ENCODE measurements at places on chromosomes 1 and 21.

- no peak for DNase-seq
Measured at GRCh38 chr1:156684227-156684782, 7.1 kb upstream of the NES start.

GRCh38 chr1:243568793-243569192, 281.2 kb downstream of the AKT3 start:
- DNase-seq: no peak

DNA sequence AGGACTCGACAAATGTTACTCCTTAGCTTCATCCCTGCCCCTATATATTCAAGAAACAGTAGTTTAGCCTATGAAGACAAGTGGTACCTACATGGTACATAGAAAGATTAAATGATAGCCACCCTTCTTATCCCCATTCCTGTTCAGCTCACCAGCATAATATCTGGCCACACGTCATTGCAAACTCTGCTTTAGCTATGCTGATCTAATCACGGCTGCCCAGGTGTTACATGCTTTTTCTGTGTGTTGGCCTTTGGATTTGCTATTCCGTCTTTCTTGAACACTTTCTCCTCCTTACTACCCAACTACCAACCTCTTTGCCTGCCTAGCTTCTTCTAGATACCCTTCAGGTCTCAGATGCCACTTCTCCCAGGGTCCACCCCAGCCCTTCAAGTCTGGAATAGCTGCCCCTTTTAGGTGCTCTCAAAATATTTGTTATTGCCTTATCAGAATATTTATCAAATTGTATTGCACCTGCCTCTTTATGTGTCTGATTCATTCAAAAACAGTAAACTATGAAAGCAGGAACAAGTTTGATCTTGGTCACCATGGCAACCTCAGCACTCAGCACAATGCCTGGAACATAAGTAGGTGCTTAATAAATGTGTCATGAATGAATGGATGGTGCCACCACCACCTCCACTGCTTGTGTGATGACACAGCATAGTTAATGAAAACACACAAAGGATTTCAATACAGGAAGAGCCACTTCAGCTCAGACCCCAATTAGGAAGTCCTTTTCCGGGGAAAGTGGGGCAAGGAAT, 11.4 kb upstream of the DNASE2B start:
- no peak for DNase-seq

DNA sequence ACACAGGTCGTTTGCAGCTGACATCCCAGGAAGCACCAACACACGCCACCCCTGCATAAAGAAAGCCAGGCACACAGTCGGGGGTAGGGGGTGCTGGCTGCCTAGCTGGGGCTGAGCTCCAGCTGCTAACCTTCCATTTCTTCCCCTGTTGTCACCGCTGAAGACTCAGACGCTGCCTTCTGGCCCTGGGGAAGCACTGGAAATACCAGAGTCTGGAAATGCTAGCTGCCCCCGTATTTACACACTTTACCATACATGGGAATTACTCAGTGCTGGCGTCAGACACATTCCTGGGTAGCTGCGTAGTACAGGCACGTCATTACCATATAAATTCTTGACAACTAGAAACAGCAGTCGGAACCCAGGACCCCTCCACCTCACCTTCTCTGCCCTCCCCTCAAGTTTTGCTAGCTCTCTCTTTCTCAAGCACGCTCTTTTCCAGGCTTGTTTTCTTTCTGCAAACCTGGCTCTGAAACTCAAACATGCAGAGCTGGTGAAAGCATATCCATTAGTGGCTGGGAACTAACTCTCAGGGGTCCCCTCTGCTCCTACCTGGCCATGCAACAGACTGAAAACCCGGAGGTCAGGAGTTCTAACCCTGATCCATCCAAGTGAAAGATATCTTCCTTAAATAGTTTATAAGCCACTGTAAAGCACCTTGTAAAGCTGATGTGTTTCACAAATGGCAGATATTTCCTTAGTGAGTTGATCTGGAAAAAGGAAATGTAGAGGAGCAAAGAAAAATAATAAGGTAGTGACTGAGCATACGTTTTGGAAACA, 3.3 kb downstream of the CSRP1 start:
- no peak for DNase-seq

DNA sequence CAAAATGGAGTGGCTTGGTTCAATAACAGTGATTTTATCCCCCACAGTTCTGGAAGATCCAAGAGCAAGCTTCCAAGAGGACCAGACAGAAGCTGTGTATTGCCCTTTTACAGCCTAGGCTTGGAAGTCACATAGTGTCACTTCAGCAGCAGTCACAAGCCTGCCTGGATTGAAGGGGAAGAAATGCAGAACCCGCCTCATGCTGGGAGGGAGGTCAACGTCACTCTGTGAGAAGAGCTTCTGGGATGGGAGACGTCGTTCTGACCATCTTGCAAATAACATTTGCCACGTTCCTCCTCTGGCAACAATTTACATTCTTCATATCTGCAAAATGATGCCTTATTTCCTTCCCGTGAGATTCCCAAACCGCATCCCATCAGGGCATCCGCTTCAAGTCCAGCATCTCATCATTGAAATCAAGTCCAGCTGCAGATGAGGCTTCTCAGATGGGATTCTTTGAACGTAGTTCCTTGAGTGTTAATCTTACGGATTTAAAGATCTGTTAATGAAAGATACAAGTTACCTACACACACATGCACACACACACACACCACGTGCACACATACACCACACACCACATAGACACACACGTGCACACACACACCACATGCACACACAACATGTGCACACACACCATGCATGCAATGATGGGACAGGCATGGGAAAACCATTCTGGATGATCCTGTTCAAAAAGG, 23.9 kb upstream of the KIF1B start:
- no peak for DNase-seq

DNA sequence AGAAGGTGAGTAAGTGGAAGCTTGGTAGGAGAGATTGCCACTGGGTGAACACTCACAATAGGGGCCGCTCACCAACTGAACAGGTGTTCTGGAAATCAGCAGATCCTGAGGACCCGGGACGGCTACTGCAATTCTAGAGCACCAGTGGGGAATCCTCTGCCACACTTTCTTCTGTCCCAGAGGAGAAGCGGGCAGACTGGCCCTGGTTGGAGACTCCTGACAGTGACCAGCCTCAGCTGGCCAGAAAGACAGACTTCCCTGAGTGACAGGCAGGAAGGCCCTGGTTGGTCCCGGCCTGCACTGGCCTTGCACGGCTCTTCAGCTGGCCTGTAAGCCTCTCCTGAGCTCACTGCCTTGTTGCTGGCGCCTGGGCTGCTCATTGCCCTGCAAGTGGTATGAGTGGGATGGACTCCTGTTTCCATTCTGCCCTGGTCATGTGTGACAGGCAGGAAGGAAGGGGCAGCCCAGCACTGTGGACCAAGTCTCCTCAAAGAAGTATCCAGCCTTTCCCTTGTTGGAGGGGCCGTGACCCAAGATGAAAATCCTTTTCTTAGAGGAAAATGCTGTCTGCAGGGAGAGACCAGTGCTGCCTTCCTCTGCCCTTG, 34.5 kb downstream of the MAN1C1 start:
- DNase-seq: no peak

DNA sequence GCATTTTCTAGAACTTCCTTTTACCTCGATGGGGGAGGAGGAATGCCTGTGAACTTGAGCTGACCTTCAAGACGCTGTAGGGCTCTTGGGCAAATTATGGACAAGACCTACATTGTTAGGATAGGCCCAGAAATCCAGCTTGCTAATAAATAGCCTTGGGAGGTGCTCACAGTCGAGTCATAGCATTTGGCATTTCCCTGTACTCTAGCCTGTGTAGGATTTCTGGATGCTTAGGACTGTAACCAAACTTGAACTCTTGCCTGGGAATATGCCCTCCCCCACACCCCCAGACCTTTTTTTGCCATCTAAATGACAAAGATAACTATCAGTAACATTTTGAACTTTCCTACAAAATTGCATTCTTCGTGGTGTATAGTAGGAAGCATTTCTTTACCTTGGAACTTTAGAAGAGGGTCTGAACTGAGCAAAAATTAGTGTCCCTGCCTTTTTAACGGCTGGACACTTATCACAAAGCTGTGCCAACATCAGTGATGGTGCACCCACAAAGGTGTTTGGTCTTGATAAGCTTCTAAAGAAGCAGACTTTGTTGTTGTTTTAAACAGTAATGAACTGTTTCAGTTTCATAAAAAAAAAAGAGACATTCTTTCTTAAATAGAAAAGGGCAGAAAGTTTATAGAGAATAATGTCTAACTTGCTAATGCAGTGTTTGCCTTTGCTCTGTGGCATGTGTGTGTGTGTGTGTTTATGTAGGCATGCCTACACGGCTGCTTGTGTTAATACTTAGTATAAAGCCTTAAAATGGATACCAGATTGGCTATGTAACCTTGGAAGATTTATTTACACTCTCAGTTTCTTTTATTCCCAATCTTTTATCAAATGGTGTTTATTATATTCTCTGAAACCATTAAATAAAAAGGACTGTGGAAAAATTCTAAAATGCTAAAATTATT, 88.2 kb downstream of the NFIA start:
- DNase-seq: no peak

GRCh38 chr1:24849672-24850295, 80.3 kb downstream of the RUNX3 start:
- no peak for DNase-seq

GRCh38 chr1:15176120-15176519, 22.6 kb downstream of the TMEM51 start:
- no peak for DNase-seq

GRCh38 chr1:211035821-211036380, 98.0 kb downstream of the KCNH1 start:
- DNase-seq: no peak

GRCh38 chr1:36481091-36481490, 1.6 kb downstream of the CSF3R start:
- no peak for DNase-seq

GRCh38 chr1:182101415-182102042, 40.0 kb upstream of the ZNF648 start:
- no peak for DNase-seq

DNA sequence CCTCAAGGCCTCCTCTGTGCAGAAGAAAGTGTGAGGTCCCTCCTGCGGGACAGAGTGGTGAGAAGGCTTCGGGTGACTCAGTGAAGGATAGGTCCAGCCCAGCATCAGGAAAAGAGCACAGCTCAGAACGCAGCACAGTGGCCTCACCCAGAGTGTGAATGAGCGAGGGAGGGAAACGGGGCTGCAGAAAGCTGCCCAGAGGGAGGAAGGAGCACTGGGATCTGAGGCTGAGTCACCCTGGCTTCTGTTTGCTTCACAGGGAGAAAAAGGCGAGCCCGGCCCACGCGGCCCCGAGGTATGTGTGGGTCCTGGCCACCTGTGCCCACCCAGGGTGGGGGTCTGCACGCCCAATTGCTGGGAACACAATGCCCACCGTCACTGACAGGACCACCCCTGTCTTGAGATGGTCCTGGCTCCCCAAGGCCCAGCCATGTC, 24.3 kb downstream of the COL6A2 start:
- DNase-seq: no peak

All from NCI-H748 treated with DMSO at 0.1 percent for 48 hours (cell line).